ENCODE measurements at places on chromosomes 11 and 22.

DNA sequence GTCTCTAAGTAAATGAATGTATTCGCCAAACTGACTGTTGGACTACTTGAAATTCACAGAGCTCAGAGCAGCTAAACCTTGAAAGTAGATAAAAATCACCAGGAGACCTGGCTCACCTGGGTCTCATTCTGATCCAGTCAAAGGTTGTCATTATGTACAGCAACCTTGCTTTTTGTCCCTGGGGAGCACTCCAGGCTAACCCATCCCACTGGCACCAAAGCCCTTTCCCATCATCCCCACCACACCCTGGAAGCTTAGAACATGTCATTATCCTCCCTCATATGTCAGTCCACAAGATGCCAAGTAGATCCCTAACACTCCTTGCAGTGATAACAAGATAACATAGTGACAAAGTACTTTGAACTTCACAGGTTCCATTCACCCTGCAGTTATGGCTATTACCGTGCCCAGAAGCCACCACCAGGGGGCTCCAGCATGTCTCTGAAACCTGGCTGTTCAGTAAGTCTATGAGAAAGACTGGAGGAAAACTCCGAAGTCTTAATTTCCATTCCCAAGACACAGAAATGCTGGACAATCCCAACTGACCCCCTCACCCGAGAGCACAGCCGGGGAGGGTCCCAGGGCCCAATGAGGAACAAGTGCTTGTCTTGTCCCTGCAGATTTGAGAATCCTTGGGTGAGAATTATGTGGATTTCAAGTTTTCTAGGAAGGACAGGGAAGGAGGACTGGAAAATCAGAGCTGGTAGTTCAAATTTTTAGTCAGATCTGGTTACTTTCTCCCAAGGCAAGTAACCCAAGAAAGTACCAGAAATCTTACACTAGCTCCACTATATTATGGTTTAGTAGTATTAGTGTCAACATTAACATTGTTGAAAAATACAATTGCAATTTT, 43.0 kb upstream of the USP47 start:
- DNase-seq: peak; percentile 58

GRCh38 chr11:54946424-54946823, 239.8 kb downstream of the OR4A5 start:
- no peak for DNase-seq

GRCh38 chr22:39151329-39151975, 1.0 kb downstream of the CBX7 start:
- no peak for DNase-seq

DNA sequence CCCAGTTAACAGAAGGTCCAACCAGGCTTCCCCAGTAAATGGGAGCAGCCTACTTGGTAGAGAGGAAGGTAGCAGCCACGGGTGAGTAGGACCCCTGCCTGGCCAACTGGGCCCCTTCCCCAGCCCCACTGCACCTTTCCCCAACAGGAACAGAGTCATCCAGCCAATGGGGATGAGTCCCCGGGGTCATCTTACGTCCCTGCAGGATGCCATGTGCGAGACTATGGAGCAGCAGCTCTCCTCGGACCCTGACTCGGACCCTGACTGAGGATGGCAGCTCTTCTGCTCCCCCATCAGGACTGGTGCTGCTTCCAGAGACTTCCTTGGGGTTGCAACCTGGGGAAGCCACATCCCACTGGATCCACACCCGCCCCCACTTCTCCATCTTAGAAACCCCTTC, 6.6 kb downstream of the RIC8A start:
- DNase-seq: no peak

- no peak for DNase-seq
Measured at GRCh38 chr11:17496406-17496805, 19.8 kb upstream of the ABCC8 start.

DNA sequence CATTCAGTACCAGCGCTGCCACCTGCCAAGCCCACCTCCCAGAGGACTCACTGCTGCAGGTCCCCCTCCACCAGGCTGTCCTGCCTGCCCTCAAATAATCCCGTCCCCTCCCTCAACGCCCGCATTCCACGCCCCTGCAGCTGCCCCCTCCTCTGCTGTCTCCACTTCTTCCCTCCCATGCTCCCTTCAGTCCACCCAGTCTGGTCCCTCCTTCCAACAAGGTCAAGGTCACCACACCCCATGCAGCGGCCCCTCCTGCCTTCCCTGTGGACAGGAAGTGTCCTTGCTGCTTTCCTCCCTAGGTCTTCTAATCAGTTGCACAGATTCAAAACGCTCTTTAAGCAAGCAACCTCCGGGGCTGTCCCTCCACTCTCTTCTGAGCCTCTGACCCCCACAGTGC, 12.1 kb downstream of the MACROD1 start:
- no peak for DNase-seq

- DNase-seq: no peak
Measured at GRCh38 chr11:47388697-47389576, 10.6 kb upstream of the SPI1 start.

- no peak for DNase-seq
Measured at GRCh38 chr11:125295931-125296330, 131.4 kb downstream of the PKNOX2 start.

- no peak for DNase-seq
Measured at GRCh38 chr11:44854086-44854485, 96.6 kb downstream of the TP53I11 start.

DNA sequence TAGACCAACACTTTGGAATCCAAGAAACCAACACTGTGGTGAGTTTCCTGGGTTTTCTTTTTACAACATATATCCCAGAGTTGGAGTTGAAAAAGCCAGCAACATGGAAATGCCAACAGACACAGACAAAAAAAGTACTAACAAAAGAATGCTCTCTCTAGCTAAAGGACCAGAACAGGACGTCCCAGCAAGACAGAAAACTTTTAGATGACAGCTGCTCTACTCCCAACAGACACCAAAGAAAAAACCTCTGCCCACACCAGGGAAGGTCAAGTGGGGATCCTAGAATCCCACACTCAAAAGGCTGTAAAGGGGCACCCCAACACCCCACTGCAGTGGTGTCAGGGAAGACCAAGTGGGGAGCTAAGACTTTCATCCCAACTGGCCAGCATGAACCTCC, 23.3 kb downstream of the RRAS2 start:
- no peak for DNase-seq

DNA sequence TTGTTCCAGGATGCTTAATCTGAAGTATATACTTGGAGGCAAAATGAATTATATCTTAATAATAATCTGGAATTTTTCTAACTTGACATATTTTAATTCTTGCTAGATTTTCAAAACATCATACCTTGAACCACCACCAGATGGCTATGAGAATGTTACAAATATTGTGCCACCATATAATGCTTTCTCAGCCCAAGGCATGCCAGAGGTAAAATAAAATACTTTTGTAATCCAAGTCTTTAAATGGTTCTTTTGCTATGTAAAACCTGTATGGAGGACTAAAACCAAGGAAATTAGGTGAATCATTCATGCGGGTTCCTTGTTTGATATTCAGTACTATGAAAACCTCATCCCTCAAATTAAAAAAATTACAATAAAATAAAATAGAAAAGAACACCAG, 14.4 kb downstream of the NAALAD2 start:
- DNase-seq: no peak

DNA sequence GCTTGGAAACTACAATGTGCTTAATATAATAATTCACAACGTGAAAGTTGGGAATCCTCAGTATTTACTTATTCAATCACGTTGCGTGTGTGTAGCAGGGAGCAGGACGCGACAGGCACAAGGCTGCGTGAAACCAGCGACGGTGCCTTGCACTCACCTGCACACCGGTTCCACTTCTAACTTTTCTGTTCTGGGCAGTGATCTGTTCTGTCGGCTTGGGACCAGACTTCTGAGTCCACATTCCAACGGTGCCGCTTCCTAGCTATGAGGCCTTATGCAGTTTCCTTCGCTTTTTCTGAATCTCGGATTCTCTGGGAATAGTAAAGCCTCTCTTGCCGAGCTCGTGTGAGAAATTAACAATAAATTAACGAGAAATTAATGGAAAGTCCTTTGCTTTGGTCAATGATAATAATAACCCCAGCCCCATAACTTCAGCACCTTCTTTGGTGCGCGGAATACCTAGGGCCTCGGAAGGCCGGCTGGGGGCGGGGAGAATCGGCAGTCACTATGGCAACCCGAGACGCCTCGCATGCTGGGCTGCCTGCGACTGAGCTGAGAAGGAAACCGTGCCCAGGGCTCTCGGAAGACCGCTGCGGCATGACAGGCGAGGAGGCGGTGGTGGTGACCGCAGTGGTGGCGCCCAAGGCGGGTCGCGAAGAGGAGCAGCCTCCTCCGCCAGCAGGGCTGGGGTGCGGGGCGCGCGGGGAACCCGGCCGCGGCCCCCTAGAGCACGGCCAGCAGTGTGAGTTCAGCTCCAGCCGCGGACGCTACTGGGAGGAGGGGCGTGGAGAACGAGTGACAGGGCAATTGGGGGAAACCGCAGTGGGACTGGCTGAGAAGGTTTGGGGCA, at the start of gene C11orf97:
C11orf97 (plus strand) TSS at position 530 of the 850 bp plus-strand sequence; CDS start at position 598, 68 bp downstream.
- peak; percentile 62 for DNase-seq

- DNase-seq: no peak
Measured at GRCh38 chr11:126817523-126818450, 182.8 kb downstream of the KIRREL3 start.

- no peak for DNase-seq
Measured at GRCh38 chr11:134685793-134686380, 273.8 kb upstream of the B3GAT1 start.

DNA sequence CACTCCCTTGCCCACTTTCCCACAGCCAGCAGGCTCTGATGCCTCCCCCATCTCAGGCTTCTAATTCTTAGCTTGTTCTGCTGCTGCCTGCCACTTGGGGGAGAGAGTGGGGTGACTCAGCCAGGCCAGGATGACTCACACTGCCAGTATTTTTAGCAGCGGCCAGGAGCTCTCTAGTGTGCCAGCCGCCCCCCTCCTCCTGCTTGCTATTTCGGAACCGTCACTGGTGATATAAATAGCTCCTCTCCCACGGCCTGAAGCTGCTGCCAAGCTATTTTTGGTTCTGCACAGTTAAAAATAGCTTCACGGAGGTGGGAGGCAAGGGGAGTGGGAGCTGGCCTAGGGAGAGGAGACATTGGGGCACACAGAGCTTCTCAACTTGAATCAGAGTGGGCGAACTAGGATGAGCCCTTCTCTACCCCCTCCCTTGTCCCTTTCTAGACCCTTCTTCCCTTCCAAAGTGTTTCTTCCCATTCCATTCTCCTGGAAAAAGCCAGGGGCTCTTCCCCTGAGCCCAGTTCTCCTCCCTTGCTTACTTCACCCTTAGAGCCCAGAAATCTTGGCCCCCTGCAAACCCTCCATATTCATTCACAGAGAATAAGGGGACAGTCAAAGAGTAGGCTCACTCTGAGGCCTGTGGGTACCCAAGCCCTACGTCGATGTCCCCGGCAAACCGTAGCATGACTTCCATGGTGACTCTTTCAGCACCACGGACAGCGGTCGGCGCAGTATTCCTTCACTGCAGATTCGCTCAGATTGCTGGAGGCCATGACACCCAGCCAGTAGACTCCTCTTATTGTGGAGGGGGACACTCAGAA, 2.5 kb upstream of the NPAS4 start:
- peak; percentile 91 for DNase-seq

GRCh38 chr11:127027000-127027399, 26.4 kb upstream of the KIRREL3 start:
- DNase-seq: no peak

DNA sequence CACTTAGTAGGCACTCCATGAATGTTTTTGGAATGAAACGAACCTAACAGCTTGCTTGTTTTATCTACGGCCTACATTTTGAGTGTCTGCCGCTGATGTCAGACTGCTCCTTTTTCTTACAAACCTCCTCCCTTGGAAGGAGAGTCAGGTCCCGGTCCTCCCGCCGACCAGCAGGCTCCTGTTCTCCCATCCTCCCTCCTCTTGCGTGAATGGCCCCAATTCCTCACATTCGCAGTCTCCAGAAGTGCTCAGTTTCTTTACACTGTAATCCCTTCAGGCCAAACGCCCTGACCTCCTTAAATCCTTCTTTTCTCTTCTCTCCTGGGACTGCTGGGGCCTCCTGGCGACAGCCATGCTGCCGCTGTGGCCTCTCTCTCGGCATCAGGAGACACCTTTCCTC, 82.6 kb upstream of the CSNK2A3 start:
- no peak for DNase-seq

All from neural crest cell (in vitro differentiated cells).